ENCODE measurements at places on chromosomes 11 and 22.
A peak's percentile ranks its signal among the peaks of the same experiment; 100 is the strongest.

DNA sequence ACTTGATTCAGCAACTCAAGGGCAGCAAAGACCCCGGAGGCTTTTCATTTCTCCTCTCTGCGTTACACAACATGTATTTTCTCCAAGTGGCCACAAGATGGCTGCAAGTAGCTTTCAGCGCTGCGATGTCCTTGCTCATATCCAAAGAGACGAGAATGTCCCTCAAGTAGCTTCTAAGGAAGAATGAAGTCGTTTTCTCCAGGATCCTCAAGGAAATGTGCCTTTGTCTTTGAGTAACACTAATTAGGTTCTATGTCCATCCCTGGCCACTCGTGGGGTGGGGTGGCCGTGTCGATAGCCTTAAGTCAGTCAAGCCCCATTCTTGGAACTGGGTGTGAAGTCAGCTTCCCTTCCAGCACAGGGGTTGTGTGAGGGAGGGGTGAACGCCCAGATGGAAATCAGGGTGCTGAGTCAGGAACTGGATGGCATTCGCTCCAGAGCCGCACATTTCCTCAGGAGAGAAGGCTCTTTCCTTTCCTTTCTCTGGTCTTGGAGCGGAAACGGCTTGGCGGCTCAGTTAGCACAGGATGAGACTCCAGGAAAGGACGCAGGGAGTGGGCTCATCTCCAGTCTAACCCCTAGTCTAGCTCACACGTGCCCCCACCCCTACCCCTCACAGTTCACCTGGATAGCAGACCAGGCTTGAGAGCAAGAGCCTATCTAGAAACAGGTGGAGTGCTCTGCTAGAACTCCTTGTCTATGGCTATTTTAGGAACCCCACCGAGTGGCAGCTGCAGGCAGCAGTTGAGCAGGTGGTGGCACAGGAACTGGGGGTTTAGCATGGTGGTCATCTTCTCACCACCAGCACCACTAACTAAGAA is 44.3 kb downstream of the NNMT start:
- peak; percentile 33 for DNase-seq

DNA sequence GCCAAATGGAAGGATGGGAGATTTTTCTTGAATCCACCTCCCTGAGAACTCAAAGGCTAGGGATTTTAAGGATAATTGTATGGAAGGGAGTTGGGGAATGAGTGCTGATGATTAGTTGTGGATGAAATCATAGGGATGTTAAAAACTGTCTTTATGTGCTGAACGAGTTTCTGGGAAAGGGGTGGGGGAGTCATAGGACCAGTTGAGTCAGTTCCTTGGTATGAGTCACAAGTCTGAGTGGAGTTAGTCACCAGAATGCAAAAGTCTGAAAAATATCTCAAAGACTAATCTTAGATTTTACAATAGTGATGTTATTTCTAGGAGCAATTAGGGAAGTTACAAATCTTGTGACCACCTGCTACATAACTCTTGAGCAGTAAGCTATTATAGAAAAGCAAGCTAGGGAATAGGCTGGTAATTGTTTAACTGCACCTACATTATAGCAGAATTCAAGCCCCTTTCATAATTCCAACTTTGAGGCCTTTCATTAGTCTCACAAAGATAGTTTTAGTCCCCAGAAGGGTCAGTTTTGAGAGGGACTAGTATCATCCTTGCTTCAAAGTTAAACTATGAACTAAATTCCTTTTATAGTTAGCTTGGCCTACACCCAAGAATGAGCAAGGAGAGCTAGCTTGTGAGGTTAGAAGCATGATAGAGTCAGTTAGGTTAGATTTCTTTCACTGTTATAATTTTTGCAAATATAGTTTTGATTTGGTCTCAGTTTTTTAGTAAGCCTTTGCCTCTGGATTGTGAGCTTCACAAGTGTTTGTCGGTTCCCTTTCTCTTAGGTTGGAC is 668.0 kb downstream of the ETS1 start:
- DNase-seq: no peak

- DNase-seq: no peak
These were observed 24.2 kb downstream of the KRTAP5-5 start for GRCh38 chr11:1653541-1654387.

DNA sequence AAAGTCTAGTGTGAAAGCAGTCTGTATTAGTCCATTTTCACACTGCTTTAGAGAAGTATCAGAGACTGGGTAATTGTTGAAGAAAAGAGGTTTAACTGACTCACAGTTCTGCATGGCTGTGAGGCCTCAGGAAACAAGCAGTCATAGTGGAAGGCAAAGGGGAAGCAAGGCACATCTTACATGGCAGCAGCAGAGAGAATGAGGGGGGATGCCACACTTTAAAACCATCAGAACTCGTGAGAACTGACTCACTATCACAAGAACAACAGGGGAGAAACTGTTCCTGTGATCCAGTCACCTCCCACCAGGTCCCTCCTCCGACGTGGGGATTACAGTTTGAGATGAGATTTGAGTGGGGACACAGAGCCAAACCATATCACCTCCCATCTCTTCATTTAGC is 13.8 kb upstream of the TUBA8 start:
- no peak for DNase-seq

DNA sequence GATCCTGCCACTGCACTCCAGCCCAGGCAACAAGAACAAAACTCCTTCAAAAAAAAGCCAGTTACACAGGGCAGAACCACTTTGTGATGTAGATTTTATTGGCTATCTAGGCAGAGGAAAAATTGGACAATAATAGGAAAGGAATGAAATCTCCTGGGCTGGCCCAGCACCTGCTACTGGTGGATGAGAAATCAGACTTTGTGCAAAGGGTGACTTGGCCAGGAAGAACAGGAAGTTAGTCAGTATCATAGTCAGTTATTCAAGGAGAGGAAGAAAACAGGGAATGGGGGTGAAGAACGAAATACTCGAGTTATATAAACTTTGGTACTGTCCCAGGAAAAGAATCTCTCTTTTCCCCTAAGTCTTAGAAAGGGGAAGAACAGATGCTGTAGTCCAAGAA is 11.0 kb upstream of the SPTBN2 start:
- DNase-seq: no peak

DNA sequence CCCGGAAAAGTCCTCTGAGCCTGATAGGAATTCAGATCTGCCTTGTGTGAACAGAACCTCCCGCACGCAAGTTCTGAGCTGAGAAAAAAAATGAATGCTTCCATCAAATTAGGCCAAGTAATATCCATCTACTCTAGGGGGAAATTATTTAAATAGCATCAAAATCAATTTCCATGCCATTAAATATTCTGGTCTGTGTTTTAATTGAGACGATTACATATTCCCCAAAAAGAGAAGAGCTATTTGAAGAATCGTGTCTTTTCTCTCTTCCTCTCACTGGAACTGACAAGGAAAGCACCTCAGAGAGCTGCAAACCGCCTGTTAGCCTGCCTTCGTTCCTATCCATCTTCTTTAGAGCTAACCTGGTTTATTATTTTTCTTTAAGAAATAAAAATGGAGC is 96.0 kb downstream of the SEZ6L start:
- DNase-seq: no peak

GRCh38 chr22:46665151-46665695 is 45.0 kb downstream of the GRAMD4 start:
- no peak for DNase-seq

DNA sequence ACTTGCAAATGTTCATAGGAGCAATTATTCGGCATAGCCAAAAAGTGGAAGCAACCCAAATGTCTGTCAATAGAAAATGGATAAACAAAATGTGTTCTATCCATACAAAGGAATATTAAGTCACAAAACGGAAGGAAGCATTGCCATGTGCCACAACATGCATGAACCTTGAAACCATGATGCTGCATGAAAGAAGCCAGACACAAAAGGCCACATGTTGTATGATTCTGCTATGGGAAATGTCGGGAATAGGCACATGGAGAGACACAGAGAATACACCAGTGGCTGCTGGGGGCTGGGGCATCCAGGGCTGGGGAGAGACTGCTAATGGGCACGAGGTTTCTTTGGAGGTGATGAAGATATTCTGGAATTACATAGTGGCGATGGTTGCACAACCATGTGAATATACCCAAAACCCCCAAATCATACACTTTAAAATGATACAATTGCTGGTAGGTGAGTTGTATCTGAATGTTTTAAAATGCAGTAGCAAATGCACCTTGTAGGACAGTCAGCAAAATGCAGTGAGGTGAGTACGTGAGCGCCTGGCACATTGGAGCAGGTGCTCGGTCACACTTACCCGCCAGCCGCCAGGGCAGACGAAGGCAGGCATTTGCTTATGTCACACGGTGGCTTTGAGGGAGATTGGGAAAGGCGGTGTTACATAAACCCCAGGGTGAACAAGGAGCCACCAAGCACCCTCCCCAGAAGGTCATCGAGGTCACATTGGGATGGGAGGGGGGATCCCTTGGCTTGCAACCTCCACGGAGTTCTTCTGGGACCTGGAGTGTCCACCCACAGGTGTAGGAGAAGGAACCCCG is 6.3 kb upstream of the OSM start:
- no peak for DNase-seq

DNA sequence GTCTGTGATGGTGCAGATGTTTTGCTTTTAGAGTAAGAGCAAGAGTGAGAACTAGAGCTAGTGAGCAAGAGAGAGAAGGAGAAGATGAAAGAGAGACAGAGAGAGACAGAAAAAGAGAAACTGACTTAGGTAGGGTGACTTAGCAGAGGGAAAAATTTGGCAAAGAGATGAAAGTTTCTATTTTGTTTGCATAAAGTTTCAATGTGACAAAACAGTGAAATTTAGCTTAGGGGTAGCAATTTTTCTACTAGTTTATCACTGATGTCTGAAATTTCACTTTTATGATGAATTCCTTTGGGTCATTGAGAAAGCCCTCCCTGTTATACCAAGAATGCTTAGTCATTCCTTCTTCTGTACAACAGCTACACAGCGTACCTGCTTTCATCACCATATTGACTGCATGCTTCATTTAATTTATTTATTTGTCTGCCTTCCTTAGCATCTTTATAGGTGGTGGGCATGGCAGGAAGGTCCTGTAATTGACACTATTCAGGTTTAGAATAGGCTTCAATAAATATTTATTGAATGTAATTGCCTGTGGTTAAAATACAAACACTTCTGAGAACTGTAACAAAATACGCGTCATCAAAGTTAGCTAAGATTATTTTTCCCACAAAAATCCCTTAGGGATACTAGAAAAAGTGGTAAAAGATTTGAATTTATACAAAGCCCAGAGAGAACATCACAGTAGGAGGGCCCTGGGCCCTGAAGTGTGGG is 19.9 kb upstream of the CTSC start:
- DNase-seq: no peak

- no peak for DNase-seq
These were observed 10.7 kb downstream of the MCM5 start for GRCh38 chr22:35410663-35411034.

- no peak for DNase-seq
These were observed 10.9 kb downstream of the SMCO4 start for GRCh38 chr11:93532281-93532789.

GRCh38 chr11:32172848-32173834 is 82.3 kb downstream of the RCN1 start:
- DNase-seq: peak; percentile 65

Data from NCI-H1436 (cell line).